NCI-H1092 treated with DMSO at 0.1 percent for 48 hours (cell line): ENCODE measurements at places on chromosomes 3 and 15.

DNA sequence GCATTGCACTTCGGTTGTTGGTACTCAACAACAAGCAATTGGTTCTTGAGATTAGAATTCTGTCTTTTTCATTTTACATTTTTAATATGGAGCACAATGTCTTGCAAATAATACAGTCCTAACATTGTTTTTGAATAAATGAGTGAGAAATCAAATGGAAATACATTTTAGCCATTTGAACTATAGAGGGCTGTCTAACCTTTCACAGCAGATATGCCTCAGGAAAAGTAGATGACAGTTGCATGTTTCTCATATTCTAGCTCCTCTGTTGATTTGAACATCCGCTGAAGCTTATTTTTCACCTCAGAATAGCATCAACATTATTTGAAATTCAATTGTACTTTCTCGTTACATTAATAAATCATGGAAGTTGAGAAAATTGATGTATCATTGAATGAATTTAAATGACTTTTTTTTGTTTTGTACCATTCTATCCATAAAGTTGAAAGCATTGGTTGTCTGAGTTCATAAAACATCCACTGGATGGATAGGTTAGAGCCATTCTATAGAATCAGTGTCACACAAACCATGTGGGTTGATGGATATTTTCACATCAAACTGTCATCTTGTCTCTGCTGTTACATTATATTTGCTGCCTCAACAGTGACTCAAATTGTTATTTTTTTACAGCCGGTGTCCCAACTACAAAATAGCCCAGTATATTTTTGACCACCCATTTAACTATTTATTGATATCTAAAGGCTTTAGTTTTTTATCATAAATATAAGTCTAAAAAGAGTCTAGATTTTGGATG is 928.3 kb downstream of the NSUN3 start:
- DNase-seq = no peak

GRCh38 chr3:6861625-6862000 is 698 bp downstream of the GRM7 start:
- DNase-seq = no peak

GRCh38 chr3:171284308-171285075 is 175.7 kb downstream of the TNIK start:
- no peak for DNase-seq

GRCh38 chr3:123586131-123586530 is 1.3 kb upstream of the HACD2 start:
- peak; percentile 77 for DNase-seq

- peak; percentile 56 for DNase-seq
Measured at GRCh38 chr3:73490453-73491286, 134.1 kb downstream of the PDZRN3 start.

DNA sequence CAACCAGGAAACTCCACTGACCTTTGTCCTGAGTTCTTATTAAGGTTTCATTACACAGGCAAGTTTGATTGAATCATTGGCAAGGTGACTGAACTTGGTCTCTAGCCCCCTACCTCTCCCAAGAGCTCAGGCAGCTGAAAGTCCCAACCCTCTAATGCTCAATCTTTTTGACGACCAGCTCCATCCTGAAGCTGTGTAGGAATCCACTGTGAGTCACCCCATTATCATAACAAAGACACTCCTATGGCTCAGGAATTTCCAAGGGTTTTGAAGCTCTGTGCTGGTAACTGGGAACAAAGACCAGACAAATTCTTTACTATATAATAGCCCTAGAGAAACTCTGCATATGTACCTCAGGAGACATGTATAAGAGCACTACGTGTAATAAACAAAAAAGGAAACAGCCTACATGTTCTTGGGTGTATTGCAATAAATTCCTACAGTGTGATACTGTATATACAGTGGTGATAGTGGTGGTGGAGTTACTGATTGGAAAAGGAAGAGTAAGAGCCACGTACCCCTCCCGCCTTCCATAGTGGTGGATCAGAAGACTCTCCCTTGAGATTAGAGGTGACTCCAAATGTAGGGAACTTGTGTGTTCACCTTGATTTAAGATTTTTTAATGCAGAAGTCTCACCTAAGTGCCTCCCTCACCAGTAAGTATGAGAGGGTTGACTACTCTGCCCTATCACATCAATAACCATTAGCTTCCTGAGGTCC is 116.6 kb downstream of the ST8SIA2 start:
- no peak for DNase-seq

- DNase-seq = no peak
Measured at GRCh38 chr15:40286061-40286532, 3.2 kb upstream of the ANKRD63 start.

- no peak for DNase-seq
Measured at GRCh38 chr3:63764511-63764910, 54.6 kb upstream of the C3orf49 start.

- DNase-seq = no peak
Measured at GRCh38 chr15:39321977-39322376, 258.9 kb upstream of the THBS1 start.

- no peak for DNase-seq
Measured at GRCh38 chr3:66302288-66302687, 81.5 kb downstream of the SLC25A26 start.

GRCh38 chr15:23642413-23643044 is 5.1 kb downstream of the MAGEL2 start:
- DNase-seq = peak; percentile 51

DNA sequence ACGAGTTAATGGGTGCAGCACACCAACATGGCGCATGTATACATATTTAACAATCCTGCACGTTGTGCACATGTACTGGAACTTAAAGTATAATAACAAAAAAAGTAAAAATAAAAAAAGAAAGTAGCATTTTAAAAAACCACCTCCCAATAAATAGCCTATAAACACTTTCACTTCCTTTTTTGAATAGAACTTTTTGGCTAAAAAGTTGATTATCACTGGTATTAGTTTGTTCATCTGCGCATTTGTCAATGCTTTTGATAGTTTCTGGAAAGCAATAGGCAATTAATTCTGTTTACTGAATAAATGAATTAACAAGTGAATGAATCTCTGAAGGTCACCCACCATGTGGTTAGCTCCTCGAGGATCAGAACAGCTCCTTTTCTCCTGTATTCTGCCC is 179.9 kb downstream of the SLC9A9 start:
- DNase-seq = no peak

GRCh38 chr15:97316362-97316761 is 644.1 kb upstream of the ARRDC4 start:
- DNase-seq = no peak

- DNase-seq = no peak
Measured at GRCh38 chr3:186220911-186221645, 112.2 kb upstream of the ETV5 start.

DNA sequence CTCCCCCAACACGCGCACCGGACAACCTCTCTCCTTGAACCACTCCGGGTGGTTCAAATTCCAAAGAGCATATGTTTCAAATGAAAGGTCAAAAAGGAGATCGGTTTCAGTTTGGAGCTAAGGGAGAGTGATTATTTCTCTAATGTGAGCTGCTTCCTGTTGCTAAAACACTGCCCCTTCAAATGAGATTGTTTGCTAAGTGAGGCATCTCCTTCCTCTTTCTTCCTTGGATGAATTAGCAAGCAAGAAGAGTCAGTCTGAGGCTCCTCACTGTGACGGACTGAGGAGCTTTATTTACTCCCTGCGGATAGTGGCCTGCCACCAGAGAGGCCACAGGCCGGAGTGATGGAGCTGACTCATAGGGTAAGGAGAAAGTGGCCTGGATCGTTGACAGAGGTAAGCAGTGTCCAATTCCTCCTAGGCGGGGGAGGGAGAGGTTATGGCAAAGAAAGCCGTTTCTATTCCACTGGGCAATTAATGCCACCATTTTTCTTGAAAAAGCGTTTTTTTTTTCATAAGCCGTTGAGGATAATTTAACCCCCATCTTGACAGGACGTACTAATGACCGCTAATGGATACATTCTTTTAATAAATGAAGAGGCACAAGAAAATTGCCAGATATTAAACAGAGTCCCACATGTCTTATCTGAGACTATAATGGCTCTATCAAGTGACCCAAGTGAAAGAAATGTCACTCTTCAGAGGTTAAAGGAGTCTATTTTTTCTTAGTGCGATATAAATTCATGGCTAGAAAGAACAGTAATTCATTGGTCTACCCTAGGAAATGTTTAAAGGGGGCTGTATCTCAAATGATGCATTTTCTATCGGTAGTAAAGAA is 167.0 kb upstream of the ANKRD28 start:
- DNase-seq = no peak

DNA sequence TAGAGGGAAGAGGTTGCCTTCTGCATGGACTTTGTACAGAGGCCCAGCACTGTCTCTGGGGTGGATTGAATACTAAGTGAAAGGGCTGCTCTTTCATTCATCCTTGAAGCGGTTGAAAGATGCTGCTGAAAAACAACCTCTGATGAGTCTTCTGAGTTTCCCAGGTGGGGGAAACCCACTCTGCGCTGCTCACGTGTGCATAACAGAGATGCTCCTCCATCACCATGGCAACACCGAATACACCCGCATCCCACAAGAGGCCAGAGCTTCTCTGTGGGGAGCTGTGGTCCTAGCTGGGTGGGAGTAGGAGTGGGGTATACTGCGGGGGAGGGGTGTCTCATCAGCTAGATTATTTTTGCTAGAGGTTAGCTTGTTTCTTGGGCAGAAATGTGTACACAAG is 6.1 kb upstream of the SYN2 start:
- no peak for DNase-seq

DNA sequence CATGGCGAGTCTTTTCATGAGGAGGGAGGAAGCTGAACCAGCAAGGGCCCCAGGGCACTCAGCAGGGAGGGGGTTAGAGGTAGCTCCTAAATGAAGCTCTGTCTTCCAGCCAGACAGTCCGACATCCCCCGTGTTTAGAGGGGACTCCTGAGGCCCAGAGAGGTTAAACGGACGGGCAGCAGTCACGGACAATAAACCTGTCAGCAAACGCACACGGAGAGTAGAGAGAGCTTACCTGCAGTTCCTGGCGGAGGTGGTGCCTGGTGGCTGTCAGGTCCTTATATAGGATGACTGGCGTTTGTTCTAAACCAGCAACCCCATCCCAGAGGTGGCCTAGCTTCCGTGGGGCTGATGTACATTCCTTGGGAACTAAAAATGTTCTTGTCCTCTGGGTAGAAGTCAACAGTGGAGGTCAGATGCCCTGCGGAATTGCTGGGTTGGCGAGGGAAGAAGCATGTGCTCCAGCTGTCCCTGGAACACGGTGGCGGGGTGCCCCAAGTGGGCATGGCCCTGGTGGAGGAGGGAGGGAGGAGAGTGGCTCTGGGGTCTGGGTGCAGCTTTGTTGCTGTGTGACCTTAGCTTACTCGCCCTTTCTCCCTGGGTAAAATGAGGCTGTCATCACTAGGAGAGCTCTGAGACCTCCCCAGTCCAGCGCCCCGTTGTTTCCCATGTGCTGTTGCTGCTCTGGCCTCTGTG is 2.1 kb downstream of the GHRL start:
- no peak for DNase-seq

- no peak for DNase-seq
Measured at GRCh38 chr3:49785565-49786356, 581 bp downstream of the IP6K1 start.

- DNase-seq = no peak
Measured at GRCh38 chr3:38837358-38837757, 21.3 kb upstream of the SCN10A start.

DNA sequence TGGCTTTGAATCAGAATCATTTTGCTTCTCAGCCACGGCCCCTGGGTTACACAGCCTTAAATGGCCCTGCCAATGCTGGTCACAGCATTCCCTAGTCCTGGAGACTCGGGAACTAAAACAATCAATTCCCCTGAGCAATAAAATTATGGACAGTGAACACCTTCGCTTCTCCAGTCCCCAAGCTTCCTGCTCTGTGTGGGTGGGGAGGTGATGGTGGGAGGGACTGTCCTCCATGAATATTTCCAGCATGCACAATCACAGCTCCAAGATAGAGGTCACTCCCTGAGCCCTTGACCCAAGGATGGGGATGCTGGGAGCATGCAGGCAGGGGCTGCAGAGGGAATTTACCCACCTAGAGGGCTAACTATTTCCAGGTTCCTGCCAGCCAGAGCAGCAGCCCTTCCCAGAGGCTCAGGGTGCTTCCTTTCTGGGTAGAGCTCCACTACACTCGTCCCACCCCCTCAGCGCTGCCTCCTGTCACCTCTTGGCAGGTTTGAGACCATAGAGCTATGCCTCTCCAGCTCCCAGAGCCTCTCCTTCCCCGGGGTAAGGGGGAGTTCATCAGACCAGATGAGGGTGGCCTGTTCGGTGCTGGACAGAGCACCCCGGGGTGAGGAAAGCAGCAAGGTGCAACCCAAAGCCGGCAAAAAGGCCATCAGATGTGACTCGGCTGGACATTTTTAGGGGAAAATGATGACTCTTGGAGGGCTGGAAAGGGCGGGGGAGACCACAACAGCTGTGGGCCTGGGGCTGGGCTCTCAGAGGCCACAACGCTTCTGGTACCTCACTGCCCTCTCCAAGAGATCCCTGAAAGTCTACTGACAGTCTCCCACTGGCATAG is 14.5 kb upstream of the CCDC33 start:
- peak; percentile 35 for DNase-seq

DNA sequence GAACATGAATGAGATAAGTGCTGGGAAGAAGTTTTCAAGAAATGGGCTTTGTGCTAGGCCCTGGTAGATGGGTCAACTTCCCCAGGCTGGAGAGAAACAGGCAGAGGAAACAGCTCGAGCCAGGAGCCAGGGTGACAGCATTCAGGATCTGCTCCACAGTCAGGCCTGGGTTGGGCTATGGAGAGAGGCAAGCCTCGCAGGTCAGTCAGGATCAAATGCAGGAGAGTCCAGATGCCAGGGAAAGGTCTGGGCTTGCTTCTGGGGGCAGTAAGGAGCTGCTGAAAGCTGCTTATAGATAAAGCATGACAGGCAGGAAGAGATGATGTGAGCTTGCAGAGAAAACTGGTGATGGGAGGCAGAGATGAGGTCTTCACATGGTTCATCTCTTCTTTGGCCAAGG is 11.0 kb upstream of the USP3 start:
- DNase-seq = no peak

DNA sequence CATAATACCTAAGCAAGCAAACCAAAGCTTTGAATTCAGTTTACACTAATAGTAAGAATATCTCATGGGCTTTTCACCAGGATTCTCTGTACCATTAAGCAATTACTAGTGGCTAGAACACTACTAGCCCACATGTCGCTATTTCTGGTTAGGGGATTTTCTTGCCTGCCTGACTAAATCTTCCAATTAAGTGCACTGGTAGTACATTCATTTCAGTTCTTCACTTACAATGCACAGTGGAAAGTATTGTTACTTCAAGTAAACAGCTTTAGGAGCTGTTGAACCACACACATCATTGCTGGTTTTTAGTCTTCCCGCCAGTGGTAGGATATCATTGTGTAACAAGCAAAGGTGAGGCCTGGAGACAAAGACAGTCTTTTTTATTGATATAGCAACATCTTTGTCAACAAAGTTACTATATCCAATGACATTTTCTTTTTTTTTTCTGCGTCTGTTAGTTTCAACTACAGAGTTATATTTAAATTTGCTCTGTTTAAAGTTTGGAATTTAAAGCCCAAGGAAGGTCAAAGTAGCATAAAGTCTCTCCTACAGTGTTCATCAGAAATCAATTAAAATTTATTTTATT is 826.8 kb upstream of the NR2F2 start:
- DNase-seq = no peak

DNA sequence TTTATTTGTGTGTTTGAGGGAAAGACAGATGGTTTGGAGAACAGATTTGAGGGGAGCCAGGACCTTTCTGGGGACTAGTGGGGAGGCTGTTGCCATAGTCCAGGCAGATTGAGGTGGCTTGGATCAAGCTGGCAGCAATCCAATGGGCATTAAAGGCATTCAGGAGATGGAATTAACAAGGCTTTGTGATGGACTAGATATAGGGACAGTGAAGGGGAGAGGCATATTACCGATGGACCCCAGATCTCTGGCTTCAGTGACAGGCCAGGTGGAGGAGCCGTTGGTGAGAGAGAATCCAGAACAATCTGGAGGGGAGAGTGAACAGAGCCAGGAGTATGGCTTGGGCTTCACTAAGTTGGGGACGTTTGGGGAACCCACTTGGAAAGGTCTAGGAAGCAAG is 124.8 kb downstream of the EEFSEC start:
- peak; percentile 72 for DNase-seq
